Fibroblast of villous mesenchyme (primary cell): ENCODE measurements at places on chromosomes 1 and 21. TPM values are rescaled to one million over a fixed set of nuclear protein-coding genes. Genes with fewer than 3 reads are reported as not detected.

DNA sequence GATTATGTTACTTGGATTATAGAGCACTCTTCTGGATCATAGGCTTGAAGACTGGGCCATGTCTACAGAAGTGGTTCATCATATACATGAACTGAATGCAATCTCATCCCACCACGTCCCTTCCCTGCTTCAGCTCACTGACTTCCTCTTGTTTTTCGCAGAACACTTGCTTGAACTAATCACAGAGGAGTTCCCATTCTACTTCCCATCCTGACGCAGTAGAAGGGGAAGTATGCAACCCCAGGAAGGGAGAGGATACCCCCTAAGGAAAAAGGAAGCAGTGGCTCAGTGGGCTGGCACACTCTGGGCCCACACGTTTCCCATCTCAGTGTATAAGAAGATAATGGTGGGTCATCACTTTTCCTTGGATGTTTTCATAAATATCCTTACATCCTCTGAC lies 36.2 kb downstream of the CASQ2 start:
- DNase-seq, result no peak

DNA sequence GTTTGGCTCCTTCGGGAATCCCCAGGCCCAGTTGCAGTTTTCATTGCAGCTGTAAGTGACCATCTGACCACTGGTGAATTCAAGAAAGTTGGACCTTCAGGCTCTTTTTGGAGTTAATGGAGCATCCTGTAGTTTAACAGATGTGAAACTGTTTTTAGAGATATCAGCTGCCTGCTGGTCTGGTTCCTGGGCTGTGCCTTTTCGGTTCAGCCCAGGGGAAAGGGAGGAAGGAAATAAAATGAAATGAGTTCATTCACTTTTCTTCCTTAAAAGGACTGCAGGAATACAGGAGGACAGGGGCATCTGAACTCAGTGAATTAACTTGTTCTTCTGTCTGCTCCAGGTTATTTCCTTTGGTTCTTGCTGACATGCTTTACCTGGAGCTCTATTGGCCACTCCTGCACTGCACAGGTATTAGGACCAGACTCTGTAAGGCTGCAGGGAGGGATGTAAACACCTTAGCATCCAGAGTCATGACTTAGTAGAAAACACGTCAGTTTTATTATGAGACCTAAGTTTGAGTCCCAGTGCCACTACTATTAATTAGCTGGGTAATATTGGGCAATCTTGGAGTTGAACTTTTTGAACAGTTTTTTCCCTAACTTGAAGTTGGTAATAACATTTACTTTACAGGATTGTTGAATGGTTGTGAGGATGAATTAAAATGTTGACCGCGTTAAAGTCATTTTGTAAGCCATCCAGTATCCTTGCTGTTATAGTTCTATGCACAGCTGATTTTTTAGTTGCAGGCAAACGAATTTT lies 83.6 kb downstream of the LRRC8D start:
- no peak for DNase-seq

DNA sequence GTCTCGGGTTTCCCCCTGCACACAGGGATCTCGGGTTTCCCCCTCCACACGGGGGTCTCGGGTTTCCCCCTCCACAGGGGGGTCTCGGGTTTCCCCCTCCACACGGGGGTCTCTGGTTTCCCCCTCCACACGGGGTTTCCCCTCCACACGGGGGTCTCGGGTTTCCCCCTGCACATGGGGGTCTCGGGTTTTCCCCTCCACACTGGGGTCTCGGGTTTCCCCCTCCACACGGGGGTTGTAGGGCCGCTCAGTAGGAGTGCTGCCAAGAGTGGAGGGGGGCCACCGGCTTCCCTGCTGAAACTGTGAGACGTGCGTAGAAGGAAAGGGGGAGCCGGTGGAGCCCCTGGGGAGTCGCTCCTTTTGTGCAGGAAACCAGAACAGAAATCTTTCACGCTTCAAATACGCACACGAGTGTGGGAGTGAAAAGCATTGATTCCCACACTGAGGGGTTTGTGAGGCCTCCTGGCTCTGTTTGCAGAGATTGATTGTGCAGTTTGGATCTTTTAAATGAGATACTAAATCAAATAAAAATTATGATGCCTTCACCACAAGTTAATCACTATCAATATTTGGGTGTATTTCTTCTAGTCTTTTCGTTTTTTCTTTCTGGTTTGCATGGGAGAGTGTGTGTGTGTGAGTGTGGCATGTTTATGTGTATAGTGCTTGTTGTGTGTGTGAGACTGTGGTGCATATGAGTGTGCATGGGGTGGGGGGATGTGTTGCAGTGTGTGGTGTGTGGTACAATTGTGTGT lies 54.3 kb upstream of the TRAPPC10 start:
- no peak for DNase-seq

- DNase-seq, result peak; percentile 71
These were observed 113.0 kb upstream of the SLC25A33 start for GRCh38 chr1:9426291-9426711.

DNA sequence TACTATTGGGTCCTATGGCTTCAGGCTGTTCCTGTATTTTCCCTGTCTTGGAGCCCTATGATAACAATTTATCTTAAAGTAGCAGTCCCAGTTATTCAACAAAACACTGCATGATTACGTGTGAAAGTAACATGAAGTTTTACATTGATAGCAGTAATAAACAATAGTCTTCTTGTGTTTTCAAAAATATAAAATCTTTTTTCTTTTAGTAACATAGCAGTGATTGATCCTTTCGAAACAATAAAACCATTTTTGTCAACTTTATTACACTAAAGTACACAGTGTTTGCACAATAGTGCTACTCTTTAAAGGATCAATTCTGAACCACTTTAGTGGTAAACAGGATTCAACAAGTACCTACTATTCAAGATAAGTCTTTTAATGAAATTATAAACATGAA lies 90.6 kb downstream of the GPATCH2 start:
- no peak for DNase-seq

GRCh38 chr21:43286196-43286595 lies 117.4 kb downstream of the CRYAA start:
- no peak for DNase-seq

- peak; percentile 88 for DNase-seq
These were observed 23.2 kb downstream of the NENF start for GRCh38 chr1:212455803-212456528.

DUSP23 gene
- 5.8 and 6.0 TPM in 2 replicates for total RNA-seq

GLIS1 gene
- 0.43 and 0.97 TPM in 2 replicates for total RNA-seq

S100A7 gene
- not detected in 2 replicates for total RNA-seq
